Mucosa of descending colon (tissue), 3 donors: ENCODE measurements at places on chromosomes 12 and 14.

GRCh38 chr14:94395282-94395887 lies 7.0 kb upstream of the SERPINA1 start:
- DNase-seq = no peak

GRCh38 chr12:53710091-53710490 lies 17.2 kb downstream of the CALCOCO1 start:
- no peak for DNase-seq

GRCh38 chr12:121806546-121807423 lies 3.0 kb downstream of the SETD1B start:
- DNase-seq = peak; percentile 53

GRCh38 chr14:104421401-104421821 lies 158.2 kb upstream of the C14orf180 start:
- no peak for DNase-seq

- no peak for DNase-seq
Measured at GRCh38 chr12:22268973-22269372, 65.5 kb downstream of the ST8SIA1 start.
